Stimulated activated CD8-positive, alpha-beta memory T cell treated with anti-CD3 and anti-CD28 coated beads, Interleukin-2, amount 100 ng/mL, for 1 hour (primary cell): ENCODE measurements at places on chromosomes 4 and X.

DNA sequence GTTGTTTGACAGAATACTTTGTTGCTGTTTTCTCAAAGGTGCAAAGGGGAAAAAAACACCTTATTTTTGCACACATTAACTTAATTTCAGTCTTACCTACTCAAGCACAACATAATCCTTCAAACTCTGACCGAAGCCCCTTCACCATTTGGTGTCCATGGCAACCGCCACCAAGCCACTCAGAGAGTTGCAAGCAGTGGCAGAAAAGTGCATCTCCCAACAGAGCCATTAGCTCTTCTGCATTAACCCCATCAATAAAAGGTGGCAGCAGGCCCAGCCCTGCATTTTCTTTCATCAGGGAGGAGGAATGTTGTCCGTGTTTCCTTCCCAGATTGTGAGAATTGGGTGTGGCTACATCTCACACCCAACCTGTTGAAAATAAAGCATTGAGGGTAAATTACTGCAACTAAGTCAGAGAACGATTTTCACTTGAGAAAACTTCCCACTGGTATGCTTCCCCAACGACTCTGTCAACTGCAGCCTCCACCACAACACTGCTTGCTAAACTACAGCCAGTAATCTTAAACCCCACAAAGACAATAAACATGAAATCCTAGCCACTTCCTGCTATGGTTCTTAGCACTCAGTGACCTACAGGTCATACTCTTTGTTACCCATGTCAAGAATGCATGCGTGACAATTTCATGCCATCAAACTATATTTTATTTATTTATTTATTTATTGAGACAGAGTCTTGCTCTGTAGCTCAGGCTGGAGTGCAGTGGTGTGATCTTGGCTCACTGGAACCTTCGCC, 154.0 kb downstream of the GRIA3 start:
- no peak for DNase-seq

DNA sequence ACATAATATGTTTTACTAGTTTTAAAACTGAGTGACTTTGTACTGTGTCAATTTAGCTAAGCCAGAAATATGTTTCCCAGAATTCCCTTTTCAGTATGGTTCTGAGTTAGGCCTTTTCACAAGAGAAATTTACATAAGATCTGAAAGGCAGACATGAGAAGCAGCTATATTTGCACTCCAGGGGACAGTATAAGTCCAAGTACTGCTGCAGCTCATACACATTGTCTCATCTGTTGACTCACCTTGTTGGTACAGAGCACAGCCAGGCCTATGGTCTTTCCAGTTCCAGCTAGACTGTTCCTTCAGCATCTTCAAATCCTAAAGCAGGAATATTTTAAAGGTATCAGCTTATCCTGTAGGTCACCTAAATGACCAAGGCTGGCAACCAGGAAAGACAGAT, 53.5 kb downstream of the BMP3 start:
- DNase-seq = no peak

- no peak for DNase-seq
Observed at GRCh38 chrX:39196192-39197102, 395.2 kb downstream of the MID1IP1 start.

DNA sequence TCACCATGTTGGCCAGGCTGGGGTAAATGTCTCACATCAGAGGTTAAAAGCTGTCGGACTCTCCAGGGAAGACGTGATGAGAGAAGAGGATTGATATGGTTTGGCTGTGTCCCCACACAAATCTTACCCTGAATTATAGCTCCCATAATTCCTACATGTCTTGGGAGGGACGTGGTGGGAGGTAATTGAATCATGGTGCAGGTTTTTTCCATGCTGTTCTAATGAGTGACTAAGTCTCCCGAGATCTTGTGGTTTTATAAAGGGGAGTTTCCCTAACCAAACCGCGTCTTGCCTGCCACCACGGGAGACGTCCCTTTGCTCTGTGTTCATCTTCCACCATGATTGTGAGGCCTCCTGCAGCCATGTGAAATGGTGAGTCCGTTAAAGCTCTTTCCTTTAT, 64.4 kb downstream of the ASMT start:
- no peak for DNase-seq

GRCh38 chr4:154485127-154485773, 6.3 kb downstream of the DCHS2 start:
- no peak for DNase-seq

DNA sequence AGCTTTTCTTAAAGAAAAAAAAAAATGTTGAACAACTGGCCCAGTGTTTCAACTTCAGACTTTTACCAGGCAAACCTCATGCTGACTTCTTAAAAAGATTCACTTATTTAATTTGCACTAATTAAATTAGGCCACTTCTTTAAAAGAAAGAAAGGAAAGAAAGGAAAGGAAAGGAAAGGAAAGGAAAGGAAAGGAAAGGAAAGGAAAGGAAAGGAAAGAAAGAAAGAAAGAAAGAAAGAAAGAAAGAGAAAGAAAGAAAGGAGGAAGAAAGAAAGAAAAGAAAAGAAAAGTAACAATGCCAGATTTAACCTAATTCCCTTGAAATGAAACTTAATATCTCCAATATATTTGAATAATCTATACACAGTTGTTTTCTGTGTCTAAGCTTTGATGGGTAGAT, 71.4 kb upstream of the PRPS2 start:
- DNase-seq = no peak

DNA sequence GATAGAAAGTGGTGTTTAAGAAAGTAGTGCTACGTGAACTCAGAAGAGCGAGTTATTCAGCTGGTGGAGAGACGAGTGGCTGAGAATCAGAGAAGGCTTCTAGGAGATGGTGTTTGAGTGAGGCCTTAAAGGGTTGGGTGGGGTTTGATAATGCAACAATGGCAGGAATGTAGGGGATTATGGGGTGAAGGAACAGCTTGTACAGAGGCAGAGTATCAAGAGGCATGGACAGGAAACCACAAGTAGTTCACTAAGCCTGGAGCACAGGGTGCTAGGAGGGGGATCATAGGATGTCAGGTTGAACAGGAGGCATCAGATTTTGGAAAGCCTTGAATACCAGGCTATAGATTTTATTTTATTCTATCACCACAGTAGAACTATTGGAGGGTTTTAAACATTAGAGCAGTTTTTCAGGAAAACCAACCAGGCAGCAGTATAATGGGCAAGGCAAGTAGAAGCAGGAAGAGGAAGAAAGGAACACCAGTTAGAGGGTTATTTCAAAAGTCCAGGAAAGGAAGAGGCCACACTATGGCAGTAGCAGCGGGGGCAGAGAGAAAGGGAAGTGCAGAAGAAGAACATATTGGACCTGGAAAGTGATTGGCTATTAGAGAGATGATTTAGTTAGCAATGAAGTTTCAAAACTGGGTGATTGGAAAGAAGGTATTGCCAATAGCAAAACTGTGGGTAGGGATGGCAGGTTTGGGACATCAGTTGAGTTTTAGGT, 99.2 kb downstream of the DOCK11 start:
- no peak for DNase-seq

- no peak for DNase-seq
Observed at GRCh38 chr4:151458148-151458547, 49.2 kb downstream of the FHIP1A start.

- no peak for DNase-seq
Observed at GRCh38 chr4:167838686-167839085, 253.7 kb upstream of the ANXA10 start.

GRCh38 chr4:6773106-6773505, 9.4 kb upstream of the KIAA0232 start:
- no peak for DNase-seq

DNA sequence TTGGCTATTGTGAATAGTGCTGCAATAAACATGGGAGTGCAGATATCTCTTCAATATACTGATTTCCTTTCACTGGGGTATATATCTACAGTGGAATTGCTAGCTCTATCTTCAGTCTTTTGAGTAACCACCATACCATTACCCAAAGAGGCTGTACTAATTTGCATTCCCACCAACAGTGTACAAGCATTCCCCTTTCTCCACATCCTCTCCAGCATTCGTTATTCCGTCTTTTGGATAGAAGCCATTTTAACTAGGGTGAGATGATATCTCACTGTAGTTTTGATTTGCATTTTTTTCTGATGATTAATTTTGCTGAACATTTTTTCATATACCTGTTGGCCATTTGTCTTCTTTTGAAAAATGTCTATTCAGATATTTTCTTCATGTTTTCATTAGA, 110.3 kb downstream of the PRDM5 start:
- DNase-seq = no peak

- DNase-seq = no peak
Observed at GRCh38 chrX:20144491-20144890, 2.9 kb upstream of the EIF1AX start.

DNA sequence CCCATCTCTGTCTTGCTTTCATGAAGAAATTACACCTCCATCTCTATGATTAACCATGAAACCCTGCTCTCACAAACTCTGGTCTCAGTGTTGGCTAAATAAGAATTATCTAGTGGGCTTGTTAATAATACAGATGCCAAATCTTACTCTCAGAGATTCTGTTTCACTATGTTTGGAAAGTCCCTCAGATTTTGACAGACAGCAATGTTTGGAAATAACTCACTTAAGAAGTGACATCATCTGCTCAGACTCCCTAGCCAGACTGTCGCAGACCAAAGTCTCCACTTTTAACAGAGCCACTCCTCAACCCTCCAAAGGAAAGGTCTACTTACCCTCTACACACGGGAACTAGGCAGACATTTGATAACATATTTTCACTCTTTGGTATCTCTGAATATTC, 328.5 kb upstream of the FGF16 start:
- no peak for DNase-seq

GRCh38 chr4:37754410-37755185, 68.4 kb upstream of the RELL1 start:
- no peak for DNase-seq

GRCh38 chrX:39156051-39156450, 354.8 kb downstream of the MID1IP1 start:
- DNase-seq = no peak

DNA sequence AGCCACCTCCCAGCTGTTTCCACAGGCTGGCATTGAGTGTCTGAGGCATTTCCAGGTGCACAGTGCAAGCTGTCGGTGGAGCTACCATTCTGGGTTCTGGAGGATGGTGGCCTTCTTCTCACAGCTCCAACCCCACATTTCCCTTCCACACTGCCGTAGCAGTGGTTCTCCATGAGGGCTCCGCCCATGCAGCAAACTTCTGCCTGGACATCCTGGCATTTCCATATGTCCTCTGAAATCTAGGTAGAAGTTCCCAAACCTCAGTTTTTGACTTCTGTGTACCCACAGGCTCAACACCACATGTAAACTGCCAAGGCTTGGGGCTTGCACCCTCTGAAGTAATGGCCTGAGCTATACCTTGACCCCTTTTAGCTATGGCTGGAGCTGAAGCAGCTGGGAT, 10.3 kb upstream of the FRMPD4 start:
- no peak for DNase-seq

DNA sequence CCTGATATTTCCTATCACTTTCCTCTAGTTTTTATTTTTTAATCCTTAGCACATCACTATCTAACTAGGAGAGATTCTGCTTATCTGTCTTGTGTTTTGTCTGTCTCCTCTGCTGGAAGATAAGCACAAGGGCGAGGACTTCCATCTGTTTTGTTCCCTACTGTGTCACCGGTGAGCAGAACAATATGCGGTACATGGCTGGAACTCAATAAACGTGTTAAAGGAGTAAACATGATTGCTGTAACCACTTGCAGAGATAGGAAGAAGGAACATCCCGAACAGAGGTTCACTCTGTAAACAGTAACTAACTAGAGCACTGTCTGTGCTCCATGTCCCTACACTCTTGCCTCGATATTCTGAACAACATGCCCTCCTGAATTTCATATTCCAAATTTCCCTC, 5.2 kb downstream of the HS3ST1 start:
- DNase-seq = no peak

- no peak for DNase-seq
Observed at GRCh38 chr4:16007471-16008095, 44.6 kb upstream of the FGFBP2 start.

DNA sequence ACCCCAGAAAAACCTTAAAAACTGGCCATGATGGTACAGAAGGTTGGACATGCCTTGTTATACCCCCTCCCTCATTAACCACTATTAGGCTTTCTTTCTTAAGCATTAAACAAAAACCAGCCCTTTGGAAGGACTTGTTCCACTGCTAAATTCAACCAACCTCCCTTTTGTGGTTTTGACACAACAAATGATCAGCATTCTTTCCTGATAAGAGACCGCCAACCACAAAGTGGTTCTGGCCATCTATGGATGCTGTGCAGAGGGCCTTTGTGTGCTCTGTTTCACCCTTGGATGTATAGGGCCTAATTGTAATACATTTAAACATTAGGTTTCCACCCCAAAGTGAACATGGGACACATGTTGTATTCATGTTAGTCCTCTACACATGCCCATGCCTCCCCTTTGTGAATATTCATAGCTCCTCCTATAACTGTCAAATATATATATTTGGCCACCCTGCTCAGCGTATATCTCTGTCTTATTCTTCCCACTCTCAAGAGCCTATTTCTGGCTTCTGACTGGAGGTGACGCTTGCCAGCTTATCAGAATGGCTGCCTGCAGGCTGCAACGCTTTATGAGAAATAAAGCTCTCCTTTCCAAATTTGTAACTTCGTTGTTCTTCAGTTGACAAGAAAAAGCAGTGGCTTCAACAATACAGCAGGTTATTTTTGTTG, 126.6 kb downstream of the NPNT start:
- DNase-seq = no peak

GRCh38 chr4:172750910-172751309, 417.7 kb upstream of the GALNT7 start:
- DNase-seq = no peak

DNA sequence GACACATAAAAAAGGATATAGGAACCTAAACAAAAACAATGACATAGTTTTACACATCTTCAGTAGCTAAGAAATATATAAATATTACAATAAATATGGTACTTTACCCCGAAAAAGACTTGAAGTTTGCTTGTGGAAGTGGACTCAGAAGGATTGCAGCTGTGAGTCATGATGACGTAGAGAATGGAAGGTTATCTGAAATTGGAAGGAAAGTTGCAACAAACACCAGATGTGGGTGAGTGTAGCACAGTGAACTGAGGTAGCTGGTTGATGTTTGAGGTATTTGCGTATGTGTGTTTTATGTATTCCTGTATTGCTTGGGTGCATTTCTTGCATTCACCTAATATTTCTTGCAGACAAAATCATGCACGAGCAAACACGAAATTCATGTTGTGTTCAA, 113.0 kb downstream of the ARX start:
- no peak for DNase-seq

DNA sequence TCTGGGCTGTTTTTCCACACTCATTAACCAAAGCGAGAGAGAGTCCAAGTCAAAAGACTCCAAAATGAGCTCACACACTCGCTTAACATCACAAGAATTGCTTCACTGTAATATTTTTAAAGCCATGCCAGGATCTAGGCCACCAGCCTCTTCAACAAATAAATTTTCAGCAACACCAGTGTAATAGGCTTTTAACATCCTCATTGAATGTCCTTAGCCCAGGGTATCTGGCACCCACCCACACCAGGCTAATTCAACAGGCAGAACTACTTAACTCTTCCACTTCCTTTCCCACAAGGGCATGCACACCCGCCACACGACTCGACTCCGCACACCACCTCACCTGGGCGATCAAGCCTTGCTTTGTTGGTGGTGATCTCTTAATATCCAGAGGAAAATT, 34.2 kb downstream of the FAT1 start:
- no peak for DNase-seq

- no peak for DNase-seq
Observed at GRCh38 chr4:53924333-53925049, 139.9 kb downstream of the CHIC2 start.

- DNase-seq = no peak
Observed at GRCh38 chrX:19683817-19684216, 168.5 kb upstream of the MAP3K15 start.

- DNase-seq = no peak
Observed at GRCh38 chrX:45602151-45602550, 401.5 kb upstream of the DIPK2B start.
